ENCODE measurements at places on chromosomes 3 and 15. TPM values are rescaled to one million over a fixed set of nuclear protein-coding genes. Genes with fewer than 3 reads are reported as not detected.

GRCh38 chr15:53525894-53526293 lies 233.6 kb downstream of the WDR72 start:
- no peak for DNase-seq

- DNase-seq = no peak
Observed at GRCh38 chr15:79035111-79035601, 55.4 kb downstream of the RASGRF1 start.

- no peak for DNase-seq
Observed at GRCh38 chr3:76352511-76353284, 567.3 kb upstream of the ZNF717 start.

DNA sequence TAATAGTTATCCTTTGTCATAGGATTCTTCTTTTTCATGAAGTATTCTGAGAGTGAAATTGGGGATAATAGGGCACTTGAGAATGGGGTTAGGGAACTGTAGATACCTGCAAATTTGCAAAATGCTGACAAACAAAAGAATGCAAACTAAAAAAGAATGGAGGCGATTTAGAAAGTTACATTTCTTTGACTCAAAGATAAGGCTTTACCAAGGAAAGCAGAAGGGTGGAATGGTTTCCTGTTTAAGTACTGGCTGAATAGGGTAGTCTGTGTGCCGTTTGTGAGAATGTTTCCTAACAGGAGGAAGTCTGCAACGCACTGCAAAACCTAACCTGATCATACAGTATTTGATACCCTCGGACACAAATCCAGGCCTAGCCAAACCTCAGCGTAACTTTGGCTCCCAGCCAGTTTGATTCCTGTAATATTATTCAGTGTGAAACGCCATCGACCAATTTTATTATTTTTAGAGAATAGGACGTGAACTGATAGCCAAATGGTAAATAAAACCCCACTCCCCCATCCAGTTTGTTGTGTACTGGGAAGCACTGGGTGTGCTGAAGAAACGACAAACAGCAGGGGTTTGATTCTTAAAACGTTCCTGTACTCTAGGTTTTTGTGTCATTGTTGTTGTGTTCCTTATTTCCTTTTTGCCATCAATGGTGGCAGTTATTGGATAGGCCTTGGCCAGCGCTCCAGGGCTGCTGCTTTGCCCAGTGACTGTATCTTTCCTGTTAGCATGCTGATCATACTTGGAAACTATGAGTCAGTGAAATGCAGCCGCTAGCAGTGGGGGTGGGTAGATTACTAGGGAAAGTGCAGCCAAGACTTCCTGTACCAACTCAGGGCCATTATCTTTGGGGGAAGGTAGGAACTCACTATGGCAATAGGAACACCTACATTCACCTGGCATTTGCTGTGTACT lies 148.0 kb upstream of the TBL1XR1 start:
- peak; percentile 74 for DNase-seq

GRCh38 chr3:100205171-100205570 lies 55.6 kb upstream of the TBC1D23 start:
- no peak for DNase-seq

- no peak for DNase-seq
Observed at GRCh38 chr3:113719758-113720157, 23.3 kb upstream of the USF3 start.

The LYZL4 gene
- not detected for polyA plus RNA-seq

The SNX22 gene
- polyA plus RNA-seq = 1.3 TPM

The ITPKA gene
- polyA plus RNA-seq = 0.46 TPM

The UBR1 gene
- 23.7 TPM for polyA plus RNA-seq

The RCCD1 gene
- polyA plus RNA-seq = 16.5 TPM

The RBP2 gene
- polyA plus RNA-seq = 0.40 TPM

The SEMA7A gene
- polyA plus RNA-seq = 7.3 TPM

The NME9 gene
- 3.1 TPM for polyA plus RNA-seq

The PRR23E gene
- polyA plus RNA-seq = not detected

The GPR62 gene
- 0.44 TPM for polyA plus RNA-seq

The GOLGA6D gene
- polyA plus RNA-seq = 0.32 TPM

The ARRDC4 gene
- polyA plus RNA-seq = 25.5 TPM
